ENCODE measurements at places on chromosomes 12 and 14.

DNA sequence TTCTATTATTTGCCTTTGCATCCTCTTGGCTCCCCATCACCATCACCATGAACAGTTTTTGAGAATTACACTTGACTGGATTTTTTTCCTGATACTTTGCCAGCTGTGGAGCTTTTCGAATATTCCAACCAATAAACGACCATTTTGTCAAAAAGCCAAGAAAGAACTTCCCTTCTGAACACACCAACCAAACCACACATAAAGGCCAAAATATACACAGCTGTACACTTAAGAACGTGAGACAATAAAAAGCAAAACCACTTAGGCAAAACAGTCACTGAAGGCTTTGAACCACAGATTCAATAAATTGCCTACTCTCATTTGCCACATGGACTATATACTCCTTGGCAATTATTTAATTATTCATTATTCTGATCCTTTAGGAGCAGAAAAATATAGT lies 1.1 kb downstream of the C14orf93 start:
- DNase-seq: no peak

GRCh38 chr12:11973396-11973795 lies 97.3 kb upstream of the BCL2L14 start:
- no peak for DNase-seq

DNA sequence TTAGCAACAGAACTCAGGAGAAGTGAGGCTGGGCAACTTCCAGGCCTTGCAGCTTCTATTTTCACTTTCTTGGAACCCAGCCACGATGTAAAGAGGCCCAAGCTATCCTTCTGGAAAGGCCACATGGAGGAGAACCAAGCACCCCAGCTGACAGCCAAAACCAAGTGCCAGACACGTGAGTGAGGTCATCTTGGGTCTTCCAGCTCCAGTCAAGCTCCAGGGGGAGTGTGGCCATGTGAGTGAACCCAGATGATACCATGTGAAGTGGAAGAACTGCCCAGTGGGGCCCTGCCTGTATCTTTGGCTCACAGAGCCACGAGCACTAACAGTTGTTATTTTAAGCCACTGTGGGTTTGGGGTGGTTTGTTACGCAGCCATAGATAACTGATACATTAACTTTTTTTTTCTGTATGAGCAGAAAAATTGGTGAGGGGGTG lies 126.8 kb upstream of the MAP1LC3B2 start:
- no peak for DNase-seq

DNA sequence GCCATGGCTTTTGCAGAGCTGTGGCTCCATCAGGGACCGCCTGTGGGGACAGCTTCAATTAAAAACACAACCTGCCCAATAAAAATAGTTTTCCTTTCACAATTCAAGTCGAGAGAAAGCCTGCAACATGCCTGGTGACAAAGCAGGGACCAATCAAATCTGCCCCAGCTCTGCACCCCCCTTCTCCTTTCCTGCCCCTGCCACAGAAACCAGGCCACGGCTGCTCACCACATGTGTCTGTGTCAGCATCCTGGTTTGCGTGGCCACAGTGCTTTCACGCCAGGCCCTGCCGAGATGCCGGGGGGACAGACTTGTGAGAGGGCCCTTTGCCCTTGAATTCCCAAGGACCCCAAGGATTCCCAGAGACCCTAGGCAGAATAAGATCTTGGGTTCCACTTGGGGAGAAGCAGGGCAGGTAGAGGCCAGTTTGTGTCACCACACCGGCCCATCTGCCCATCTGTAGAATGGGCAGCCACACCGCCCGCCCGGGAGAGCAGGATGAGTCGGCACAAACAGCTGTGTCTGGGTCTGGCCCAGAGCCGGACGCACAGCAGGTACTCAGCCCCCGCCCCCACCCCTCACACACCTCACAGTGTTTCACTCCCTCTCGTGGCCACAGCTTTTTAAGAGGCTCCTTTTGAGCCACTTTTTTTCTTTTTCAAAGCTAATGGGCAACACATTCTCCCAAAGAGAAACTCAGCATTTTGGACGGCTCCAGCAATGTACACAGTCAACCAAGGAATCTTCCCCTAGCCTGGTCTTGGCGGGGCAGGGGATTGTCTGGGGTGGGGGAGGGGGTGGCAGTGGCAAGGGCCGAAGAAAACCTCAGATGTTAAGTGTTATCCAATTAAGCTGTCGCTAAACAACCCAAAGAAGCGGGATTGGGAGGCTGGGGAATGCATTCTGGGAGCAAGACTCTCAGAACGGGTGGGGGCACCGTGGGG lies 41.5 kb downstream of the BCL11B start:
- DNase-seq: peak; percentile 93
